ENCODE measurements at places on chromosomes 1 and 21.

- DNase-seq: peak; percentile 87
These were observed 5.5 kb upstream of the PRKCZ start for GRCh38 chr1:2044510-2045319.

DNA sequence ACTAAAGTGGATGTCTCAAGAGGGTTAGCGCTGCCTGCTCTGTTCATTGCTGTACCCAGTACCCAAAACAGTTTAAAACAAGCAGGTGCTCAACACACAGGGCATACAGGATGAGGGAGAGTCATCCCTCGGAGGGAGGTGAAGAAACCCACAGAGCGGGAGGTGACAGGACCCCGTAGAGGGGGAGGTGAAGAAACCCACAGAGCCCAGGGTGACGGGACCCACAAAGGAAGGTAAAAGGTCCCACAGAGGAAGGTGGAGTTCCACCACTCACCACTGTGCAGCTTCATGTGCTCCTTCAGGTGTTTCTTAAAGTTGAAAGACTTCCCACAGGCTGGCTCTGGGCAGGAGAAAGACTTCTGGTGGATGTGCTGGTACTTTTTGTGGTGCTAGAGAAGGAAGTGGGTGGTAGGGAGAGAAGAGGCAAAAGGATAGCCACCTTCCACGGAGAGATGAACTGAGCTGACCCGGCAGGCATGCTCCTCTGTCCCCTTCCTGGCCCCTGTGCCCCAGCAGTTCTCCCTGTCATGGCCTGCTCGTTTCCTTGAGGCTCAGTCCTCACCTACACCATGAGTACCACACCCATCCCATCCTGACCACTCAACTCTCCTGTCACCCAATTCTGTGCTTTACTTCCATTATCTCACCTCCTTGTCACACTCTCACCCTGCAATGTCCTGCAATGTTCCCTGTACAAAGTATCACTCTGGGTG lies 5.1 kb downstream of the ZNF692 start:
- no peak for DNase-seq

DNA sequence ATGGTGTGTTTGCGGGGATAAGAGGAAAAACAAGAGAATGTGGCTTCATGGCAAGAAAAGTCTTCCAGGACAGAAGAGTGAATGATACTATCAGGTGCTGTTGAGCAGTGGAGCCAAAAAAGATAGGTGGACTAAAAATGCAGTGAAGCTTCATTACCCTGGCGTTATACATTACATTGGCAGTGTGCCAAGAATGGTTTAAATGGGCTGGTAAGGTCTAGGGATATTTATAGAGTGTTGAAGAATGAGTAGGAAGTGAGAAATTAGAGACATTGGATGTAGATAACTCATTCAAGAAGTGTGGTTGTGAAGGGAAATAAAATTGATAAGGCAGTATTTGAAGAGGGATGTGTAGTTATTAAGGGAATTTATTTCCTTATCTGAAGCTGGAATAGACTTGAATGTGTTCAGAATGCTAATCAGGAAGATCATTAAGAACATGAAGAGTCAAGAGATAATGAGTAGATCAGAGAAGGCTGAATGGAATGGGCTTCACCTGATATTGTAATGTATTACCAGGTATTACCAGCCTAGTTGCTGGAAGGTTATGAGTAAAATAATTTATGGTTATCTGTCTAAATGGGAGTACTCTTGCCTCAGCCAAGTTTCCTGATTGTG lies 72.7 kb downstream of the MAST2 start:
- no peak for DNase-seq

DNA sequence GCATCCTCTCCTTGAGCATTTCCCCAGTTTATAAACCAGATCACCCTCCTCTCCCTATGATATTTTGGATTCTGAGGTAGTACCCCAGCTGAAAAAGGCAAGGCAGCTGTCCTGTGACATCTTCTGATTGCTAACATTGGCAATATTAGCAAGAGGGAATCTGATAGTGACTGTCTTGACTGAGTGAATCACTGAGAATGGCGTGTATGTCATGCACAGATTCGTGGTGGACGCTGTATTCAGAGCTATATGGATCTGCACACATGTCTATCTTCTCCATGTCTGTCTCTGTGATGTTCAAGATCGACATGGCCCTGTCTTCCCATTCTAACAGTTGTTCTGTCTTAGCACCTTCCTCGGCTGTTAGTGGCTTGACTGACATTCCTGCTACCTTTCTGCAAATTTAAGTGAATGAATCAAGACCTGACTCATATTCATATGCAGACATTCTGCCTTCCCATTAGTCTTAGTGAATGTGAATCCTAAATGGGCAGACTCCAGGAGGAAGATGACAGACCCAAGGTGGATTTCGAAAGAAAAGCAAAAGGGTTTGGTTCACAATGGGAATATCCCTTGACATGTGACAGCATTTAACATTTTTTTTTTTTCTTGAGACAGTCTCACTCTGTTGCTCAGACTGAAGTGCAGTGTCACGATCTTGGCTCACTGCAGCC lies 97.7 kb downstream of the PGBD5 start:
- no peak for DNase-seq

- DNase-seq: no peak
These were observed 121.7 kb upstream of the KIAA0040 start for GRCh38 chr1:175314300-175314699.

GRCh38 chr1:97929874-97930851 lies 9.3 kb upstream of the DPYD start:
- DNase-seq: no peak

- no peak for DNase-seq
These were observed 226.6 kb upstream of the KAZN start for GRCh38 chr1:14371771-14372497.

- no peak for DNase-seq
These were observed 47.7 kb upstream of the VWA5B1 start for GRCh38 chr1:20242890-20243479.

DNA sequence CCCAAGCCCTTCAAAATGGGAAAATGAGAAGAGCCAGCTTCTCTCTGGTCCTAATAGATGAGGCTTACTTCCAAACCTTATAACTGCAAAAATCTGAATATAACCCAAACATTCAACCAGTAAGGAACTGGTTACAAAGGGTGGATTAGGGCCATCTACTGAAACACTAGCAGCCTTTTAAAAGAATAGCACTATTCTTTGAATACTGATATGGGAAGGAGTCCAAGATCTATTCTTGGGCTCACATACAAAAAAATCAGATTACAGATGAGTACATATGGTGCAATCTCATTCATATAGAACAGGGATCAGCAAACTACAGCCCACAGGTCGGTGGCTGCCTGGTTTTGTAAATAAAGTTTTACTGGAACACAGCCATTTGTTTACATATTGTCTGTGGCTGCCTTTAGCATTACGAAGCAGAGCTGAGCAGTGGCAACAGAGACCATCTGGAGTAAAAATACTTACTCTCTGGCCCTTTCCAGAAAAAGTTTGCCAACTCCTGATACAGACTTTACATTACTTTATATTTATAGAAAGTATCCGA lies 167.7 kb downstream of the ZSCAN20 start:
- DNase-seq: no peak

DNA sequence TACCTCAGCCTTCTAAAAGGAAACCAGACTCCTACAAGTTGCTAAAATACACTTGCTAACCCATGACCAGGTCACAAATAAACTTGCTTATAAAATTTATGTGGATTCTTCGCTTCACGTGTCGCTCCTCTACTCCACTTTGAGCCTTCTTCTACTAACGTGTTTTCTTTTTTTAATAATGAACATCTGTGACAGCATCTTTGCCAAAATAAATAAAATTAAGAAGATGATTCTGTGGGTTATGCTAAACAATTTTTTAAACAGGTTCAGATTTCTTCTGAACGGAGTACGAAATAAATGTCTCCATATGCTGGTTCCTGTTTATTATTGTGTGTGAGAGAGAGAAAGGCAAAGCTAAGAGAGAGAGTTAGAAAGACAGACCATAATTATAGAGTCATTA lies 735.8 kb downstream of the LTN1 start:
- no peak for DNase-seq

GRCh38 chr1:175380521-175381300 lies 188.1 kb upstream of the KIAA0040 start:
- no peak for DNase-seq

DNA sequence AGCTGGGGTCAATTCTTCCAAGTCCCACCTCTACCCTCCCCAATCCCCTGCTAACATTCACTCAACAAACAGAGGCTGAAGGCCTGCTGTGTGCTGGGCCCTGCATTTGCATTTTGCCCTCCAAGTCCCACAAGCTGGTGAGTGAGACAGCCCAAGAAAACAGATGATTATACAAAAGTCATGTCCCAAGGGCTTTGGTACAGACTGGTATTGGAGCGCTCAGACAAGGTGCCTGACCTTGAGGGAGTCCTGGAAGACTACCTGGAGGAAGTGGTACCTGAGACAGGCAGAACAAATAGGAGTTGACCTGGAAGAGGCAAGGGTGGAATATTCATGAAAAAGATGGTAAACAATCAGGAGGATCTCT lies 4.2 kb downstream of the LMOD1 start:
- DNase-seq: no peak

DNA sequence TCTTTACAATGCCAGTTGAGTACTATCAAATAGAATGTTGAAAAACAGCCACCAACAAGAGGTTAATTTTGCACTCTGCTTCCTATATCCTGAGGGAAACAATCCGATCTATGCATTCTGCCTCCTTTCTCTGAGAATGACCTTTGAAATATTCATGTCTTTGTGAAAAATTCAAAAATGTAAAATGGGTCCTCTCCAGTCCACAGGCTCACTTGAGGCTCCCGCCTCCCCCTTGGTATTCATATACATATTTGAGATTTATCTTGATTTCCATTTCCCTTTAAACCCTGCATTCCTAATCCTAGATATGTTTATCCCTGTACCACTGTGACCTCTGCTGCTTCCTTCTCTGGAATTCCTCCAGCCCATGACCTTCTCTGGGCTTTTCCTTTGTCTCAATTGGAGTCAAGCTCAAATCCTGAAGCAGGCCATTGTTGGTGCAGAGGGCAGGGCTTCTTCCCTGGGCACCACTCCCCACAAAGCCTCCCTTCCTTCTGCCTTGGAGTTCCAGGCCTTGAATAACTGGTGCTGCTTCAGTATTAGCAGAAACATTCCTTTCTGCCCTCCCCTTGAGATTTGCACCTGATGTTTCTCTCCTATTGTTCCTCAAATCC lies 296.8 kb downstream of the PBX1 start:
- no peak for DNase-seq

DNA sequence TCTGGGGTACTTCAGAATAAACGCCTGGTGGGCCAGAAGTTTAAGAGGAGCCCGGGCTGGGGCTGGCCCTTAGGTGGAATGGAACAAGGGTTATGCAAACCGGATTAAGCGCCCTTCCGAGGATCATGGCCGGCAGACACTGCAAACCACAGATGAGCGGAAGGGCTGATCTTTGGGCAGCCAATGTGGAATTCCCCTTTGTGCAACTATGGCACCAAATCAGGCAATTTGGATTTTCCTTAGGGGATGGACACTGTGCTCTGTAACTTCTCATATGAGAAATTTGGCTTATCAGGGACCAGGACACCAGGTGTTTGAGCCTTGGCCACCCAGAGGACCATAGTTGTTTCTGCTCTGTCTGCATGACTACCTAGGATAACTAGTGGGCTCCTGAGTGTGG lies 5.7 kb upstream of the IL10 start:
- DNase-seq: no peak

GRCh38 chr1:77288275-77288674 lies 6.5 kb downstream of the AK5 start:
- DNase-seq: no peak

- DNase-seq: no peak
These were observed 15.8 kb downstream of the SNX7 start for GRCh38 chr1:98677288-98677687.

DNA sequence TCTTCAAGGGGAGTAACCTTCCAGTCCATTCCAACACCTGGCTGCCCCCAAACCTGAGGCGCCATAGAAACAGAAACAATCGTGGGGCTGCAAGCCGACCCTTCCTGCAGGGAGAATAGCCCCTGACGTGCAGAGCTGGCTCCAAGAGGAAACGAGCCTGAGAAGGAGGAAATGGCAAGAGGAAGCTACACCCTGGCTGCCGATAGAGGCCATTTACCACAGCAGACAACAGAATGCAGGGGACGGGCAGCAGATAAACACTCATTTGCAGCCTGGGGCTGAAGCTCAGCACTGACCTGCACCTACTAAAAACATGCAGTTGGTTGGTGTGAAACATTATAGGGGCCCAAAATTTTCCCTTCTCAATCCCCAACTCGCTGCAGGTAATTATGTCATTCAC lies 8.7 kb upstream of the TDRD10 start:
- DNase-seq: no peak

DNA sequence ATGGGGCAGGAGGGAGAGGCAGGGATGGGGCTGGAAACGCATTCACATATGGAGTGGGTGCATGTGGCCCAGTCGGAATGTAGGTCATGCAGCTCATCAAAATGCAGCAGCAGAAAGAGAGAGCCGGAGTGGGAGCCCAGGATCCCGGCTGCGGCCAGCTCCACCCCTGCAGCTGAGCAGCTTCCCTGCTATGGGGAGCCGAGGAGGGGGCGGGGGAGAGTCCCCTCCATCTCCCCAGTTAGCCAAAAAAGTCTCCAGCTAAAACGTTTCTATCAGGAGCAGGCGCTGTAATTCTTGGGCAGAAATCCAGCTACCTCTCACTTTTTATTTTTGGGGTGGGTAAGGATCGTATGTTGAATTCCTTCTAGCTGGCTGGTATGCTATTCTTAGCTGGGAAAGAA lies 39.7 kb downstream of the MRPL37 start:
- no peak for DNase-seq

DNA sequence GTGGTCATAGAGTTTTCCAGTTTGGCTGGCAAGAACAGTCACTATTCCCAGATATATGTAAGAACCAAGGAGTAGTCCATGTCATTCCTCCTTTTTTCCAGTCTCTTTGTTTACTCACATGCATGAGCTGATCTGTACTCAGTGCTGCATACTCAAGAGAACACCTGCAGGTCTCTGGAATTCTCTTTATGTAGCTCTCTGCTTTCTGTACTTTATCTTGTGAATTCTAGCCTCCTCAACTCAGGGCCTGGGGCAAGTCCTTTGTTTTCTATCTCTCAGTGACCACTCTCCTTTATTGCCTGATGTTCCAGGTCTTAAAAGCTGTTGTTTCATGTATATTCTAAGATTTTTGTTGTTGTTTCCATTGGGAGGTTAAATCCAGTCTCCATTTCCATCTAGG lies 478.9 kb downstream of the DPYD start:
- no peak for DNase-seq

- DNase-seq: no peak
These were observed 200.9 kb downstream of the HHIPL2 start for GRCh38 chr1:222346955-222347354.

GRCh38 chr1:116560704-116561490 lies 9.9 kb downstream of the CD58 start:
- DNase-seq: no peak

- no peak for DNase-seq
These were observed 13.9 kb upstream of the S100A7 start for GRCh38 chr1:153474347-153474746.

DNA sequence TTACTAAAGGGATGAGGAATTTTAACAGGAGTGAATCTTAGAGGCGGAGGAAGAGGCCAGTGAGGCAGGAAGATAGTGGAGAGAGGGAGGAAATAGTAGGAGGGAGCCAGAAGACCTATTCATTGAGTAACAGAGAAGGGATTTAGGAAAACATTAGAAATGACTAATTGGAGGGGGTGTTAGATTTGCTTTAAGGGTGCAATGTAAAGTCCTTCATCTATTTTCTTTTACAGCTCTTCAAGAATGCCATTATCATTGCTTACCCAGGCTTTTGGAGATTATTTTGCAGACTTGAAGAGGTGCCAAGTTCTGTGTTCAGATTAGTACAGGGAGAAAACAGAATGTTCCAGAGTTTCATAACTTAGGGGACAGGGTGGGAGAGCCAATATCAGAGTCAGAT lies 33.8 kb downstream of the OR10J1 start:
- DNase-seq: no peak

- DNase-seq: no peak
These were observed 29.7 kb downstream of the TSHB start for GRCh38 chr1:115059316-115059715.
